ENCODE measurements at places on chromosomes 13 and 19.
A peak's percentile ranks its signal among the peaks of the same experiment; 100 is the strongest.

DNA sequence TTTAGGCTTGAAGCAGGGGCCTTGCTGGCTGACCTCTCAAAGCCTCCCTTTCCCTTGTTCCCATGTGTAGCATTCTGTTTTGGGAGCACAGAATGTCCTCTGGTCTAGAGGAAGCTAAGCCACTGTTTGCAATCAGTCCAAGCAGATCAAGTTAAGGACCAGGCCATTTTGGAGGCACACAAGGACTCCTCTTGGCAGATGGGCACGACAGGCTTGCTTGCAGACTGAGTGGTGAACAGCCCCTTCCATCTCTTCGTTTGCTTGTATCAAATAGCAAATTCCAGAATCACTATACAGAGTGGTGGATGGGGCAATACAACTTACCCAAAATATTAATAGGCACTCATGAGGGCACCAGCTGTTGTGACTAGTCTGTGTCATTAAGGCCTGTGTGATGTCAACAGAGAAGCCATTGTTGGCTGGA, 215.5 kb upstream of the SERP2 start:
- DNase-seq: no peak

GRCh38 chr13:72737033-72737432, 9.3 kb downstream of the BORA start:
- no peak for DNase-seq

DNA sequence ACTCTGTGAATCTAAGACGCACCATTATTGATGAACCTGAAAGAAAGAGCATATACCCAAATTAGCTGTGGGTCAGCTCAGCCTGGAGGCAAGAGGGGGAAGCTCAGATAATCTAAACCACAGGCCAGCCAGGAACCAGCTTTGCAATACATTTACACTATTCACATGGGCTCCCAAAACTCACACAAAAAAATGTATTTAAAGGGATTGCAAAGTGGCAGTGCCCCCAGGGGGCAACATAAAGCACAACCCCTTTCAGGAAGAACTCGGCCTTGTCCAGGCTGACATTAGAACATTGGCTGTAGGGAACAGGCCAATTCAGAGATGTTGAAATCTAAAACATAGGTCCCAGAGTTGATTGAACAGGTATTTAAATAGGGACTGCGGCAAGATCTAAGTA, 3.2 kb upstream of the PROZ start:
- DNase-seq: no peak

DNA sequence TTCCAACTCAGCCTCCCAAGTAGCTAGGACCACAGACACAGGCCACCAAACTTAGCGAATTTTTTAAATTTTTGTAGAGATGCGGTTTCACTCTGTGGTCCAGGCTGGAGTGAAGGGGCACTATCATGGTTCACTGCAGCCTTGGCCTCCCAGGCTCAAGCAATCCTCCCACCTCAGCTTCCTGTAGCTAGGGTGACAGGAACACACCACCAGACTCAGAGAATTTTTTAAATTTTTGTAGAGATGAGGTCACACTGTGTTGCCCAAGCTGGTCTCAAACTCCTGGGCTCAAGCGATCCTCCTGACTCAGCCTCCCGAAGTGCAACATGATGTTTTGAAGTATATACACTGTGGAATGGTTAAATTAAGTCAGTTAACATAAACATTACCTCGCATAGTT, 263.6 kb downstream of the OXGR1 start:
- DNase-seq: no peak

DNA sequence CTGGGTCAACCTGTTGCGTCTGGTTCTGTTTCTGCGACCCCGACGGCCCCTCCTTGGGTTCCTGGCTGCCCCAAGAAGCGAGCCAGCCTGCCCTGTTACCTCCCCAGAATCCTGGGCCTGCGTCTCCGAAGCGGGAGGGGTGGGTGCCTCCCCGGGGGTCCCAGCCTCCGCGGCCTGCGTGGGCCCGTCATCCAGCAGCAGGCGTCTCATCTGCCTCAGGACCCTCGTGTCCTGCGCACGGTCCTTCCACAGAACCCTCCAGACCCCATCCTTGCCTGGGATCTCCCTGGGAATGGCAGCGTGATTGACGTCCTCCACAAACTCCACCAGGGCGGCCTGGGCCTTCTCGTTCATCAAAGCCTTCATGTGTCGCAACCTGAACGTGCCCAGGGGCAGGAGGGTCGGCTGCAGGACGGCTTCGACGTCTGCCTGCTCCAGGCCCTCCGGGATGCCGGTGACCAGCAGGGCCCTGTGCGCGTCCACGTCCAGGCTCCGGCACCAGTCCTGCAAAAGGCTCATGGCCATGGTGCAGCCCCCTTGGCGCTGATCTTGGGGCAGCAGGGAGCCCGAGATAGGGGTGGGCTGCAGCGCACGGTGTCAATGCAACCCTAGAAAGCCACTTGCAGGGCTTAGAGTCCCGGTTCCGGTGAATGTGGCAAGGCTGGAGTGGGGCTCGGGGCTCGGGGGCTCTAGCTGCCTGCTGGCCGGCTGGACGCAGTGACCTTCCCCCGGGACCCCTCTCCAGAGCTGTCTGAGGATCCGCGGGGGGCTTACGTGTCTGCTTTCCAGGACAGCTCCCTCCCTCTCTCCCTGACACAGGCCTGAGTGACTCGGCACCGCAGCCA, 504 bp downstream of the PNMA8B start:
- no peak for DNase-seq

DNA sequence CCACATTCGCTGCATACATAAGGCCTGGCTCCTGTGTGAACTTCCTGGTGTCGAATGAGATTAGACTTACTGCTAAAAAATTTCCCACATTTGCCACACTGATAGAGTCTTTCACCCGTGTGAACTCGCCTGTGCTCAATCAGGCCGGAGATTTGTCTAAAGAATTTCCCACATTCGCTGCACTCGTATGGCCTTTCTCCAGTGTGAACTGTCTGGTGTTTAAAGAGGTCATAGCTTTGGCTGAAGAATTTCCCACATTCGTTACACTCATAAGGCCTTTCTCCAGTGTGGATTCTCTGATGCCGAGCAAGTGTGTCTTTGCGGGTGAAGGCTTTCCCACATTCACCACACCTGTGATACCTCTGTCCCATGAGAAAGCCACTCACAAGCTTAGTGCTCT, 6.5 kb downstream of the ZNF671 start:
- no peak for DNase-seq

DNA sequence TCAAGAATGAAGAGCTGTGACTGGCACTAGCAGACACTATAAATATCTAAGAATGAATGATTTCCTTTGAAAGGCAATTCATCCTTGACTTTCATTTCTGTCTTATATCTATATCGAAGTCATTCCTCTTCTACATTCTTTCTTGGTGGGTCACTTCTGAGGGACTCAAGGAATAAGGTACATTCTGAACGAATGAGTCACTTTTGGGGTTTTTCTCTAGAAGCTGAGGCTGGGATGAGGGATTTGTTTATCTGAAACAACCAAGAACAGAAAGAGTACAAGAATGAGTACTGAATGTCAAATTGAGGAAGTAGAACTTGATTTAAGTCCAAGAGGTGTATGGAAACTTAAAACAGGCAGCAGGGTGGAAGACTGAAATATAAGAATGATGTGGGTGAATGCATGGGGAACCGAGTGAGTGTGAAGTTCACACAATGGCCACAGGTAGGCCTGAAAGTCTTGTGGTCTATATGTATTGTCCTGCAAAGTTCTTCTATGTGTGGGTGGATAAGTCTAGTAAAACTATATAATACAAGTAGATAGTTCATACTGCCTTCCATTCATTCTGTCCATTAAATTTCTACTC, 343.9 kb downstream of the OXGR1 start:
- DNase-seq: no peak

DNA sequence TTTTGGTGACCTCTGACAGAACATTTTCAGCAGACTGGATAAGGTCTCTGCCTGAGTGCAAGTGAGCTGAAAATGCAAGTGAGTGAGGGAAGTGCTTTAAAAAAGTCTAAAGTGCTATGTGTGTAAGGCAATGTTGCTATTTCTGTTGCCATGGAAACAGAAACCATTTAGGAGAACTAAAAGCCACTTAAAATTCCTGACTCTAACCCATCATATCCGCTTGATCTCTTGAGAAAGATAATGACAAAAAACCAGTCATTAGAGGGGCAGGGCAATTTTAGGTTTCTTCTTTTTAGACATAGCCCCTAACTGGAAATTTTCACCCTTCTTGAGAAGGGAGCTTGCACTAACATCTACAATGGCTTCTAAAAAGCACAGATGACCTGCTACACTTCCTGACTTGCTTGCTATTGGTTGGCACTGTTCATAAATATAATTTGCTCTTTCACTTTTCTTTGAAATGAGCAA, at the start of gene CYSLTR2:
CYSLTR2 (plus strand) TSS at position 458 of the 468 bp plus-strand sequence. CDS start 52,889 bp downstream, outside the sequence.
- DNase-seq: no peak

GRCh38 chr19:16470911-16471811, 609 bp downstream of the EPS15L1 start:
- DNase-seq: no peak

- peak; percentile 66 for DNase-seq
Measured at GRCh38 chr19:40274585-40275544, 10.3 kb downstream of the AKT2 start.

DNA sequence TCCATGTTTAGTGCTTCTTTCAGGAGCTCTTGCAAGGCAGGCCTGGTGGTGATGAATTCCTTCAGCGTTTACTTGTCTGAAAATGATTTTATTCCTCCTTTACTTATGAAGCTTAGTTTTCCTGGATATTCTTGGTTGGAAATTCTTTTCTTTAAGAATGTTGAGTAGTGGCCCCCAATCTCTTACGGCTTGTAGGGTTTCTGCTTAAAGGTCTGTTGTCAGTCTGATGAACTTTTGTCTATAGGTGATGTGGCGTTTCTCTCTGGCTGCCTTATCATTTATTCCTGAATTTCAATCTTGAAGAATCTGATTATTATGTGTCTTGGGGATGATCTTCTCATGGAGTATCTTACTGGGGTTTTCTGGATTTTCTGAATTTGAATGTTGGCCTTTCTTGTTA, 26.0 kb downstream of the ZNF430 start:
- DNase-seq: no peak

GRCh38 chr19:41225238-41226052, 6.4 kb downstream of the AXL start:
- no peak for DNase-seq

GRCh38 chr13:21330126-21330861, 128.8 kb downstream of the ZDHHC20 start:
- no peak for DNase-seq

- DNase-seq: no peak
Measured at GRCh38 chr13:113552079-113552478, 32.5 kb upstream of the TFDP1 start.

- DNase-seq: no peak
Measured at GRCh38 chr13:108033800-108034707, 181.3 kb downstream of the LIG4 start.

- no peak for DNase-seq
Measured at GRCh38 chr13:107743526-107743925, 471.8 kb downstream of the LIG4 start.

DNA sequence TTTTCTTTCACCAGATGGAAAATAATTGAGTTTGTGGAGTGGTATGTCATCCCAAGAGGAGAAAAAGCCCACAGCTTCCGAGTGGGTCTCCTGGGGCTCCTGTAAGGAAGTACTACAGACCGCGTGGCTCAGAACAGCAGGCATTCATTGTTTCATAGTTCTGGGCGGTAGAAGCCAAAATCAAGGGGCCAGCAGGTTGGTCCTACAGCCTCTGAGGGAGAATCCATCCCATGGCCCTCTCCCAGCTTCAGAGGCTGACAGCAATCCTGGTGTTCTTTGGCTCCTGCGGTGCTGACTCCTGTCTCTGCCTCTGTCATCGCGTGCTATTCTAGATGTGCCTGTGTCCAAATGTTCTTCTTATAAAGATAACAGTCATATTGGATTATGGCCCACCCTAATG, 362.6 kb downstream of the FGF14 start:
- no peak for DNase-seq

DNA sequence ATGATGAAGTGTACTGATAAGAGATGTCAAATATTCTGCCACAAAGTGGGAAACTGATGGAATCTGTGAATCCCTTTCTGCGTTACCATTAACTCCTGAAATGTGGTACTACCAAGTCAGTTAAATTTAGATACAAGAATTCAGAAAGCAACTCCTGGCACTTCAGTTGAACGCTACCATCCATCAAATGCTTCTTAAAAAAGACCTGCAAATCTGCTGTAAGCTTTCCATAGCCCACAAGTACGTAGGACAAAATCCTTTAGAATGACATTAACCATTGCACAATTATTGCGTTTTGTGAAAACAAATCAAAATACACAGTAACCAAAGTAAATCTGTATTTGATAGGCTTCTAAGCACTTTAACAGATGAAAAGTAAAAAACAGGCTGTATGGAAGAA, 5.4 kb downstream of the SMAD9 start:
- DNase-seq: no peak

- DNase-seq: no peak
Measured at GRCh38 chr19:45514376-45515051, 7.2 kb downstream of the VASP start.

DNA sequence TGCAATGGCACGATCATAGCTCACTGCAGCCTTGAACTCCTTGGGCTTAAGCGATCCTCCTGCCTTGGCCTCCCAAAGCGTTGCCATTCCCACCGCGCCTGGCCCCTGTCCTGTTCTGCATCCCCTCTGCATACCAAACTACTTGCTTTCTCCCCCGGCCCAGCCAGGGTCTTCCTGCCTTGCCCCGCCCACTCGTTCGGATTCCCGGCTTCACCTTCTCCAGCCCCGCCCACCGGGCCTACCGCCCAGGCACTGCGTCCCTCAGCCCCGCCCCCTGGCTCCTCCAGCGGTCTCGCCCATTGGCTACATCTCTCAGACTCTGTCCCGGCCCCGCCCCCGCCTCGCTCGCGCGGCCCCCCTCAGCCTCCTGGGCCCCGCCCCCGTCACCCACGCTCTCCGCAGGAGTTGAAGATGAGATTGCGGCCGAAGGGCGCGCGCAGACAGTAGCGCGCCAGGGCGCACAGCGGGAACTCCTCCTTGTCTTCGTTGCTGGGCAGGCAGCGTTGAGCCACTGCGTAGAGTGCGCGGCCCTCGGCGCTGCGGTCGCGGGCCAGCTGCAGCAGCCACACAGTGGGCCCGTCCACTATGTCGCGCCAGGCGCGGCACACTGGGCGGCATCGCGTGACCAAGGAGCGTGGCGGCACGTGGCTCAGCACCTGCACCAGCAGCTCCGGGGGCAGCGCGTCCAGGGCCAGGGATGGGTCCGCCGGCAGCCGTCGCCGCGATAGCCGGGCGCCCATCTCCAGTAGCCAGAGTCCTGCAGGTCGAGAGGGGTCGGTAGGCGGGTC, 19.0 kb downstream of the MRPS12 start:
- DNase-seq: peak; percentile 68

- no peak for DNase-seq
Measured at GRCh38 chr19:6667114-6667627, 2.8 kb downstream of the TNFSF14 start.

GRCh38 chr13:43390619-43391018, 367.2 kb downstream of the DNAJC15 start:
- no peak for DNase-seq

DNA sequence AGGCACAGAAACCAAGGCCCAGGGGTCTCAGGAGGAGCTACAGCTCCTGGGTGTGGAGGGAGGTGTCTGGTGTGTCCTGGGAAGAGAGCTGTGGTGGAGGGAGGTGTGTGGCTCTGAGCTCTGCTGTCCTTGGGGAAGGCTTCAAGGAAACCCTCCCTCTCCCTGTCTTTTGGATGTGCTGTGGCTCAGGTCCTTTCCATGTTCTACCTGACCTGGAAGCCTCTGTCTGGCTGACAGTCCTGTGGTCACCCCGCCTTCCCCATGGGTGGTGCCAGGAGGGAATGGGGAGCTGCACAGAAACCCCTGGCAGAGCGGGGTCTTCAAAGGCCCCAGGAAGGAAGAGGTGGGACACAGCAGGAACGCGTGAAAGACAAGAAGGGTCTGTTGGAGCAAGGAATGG, 617 bp upstream of the CEACAM7 start:
- DNase-seq: no peak

- DNase-seq: no peak
Measured at GRCh38 chr13:23868521-23868920, 20.7 kb downstream of the MIPEP start.

GRCh38 chr19:17610384-17610783, 54.9 kb downstream of the COLGALT1 start:
- DNase-seq: no peak
